ENCODE measurements at places on chromosomes 2 and 18.

GRCh38 chr2:38033646-38034045 is 42.3 kb downstream of the CYP1B1 start:
- DNase-seq, result no peak

GRCh38 chr18:54877076-54877475 is 48.8 kb downstream of the RAB27B start:
- DNase-seq, result no peak

GRCh38 chr2:160268151-160268781 is 68.2 kb upstream of the ITGB6 start:
- DNase-seq, result no peak

DNA sequence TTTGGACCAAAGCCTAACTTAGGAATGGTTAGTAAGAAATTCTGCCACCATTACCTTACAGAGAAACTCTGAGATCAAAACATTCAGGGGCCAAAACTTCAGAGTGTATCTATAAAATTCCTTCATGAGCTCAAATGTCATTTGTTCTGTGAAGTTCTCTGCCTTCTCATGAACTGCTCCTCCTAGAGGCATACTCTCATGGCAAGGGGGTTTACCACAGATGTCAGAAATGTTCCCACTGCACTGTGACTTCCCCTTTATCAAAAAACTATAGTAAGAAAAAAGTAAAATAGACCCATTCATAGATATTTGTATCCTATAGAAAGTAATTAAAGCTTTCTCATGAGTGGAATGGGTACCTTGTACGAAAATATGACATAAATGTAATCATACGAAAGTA is 68.5 kb downstream of the USP40 start:
- DNase-seq, result no peak

GRCh38 chr18:8348051-8348720 is 261.1 kb upstream of the RAB12 start:
- no peak for DNase-seq

DNA sequence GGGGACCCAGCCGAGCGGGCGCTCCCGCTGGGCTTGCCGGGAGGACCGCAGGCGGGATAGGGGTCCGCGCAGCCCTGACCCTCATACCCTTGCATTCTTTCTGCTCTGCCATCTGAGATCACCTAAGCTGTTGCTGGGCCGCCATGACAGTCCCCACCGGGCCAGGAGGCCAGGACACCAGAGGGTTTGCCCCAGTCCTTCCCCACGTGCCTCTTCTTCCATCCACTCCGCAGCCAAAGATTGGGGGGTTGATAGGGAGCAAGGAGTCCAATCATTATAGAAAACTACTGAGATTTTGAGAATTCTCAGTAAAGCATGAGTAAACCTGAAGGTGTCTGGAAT is 453 bp upstream of the GRB14 start:
- no peak for DNase-seq

DNA sequence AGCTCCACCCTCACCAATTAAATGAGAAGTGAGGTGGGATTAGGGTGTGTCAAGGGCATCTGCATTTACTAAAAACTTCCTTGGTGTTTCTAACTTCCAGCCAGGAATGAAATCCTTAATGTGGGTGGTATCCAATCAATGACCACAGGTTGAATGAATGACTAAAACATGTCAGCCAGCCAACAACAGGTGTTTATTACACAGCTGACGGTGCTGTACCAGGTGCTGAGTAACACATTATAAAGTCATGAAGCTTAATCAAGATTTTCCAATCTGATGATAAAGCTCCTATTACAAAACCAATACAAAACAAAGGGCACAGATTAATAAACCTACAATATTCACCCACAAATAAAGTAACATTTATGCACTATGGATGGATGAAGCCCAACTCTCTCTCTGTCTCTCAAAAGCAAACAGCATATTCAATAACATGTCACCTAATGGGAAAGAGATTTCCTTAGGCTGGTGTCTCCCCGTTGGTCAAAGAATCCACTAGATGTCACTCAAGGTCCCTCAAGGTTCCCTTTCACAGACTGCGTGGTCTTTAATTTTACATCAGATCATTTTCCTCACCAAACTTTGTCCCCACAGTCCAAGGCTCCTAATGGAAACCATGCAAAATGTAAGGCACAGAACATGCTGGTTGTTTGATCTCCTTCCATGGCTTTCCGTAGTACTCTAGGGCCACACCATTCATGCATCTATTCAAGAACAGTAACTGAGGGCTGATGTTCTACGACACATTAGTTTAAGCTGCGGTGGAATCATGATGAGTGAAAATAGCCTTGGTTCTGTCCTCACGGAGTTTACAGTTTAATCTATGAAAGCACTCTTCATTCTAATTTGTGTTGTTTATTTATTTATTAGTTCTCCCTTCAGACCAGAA is 6.4 kb upstream of the PTPN4 start:
- DNase-seq, result no peak

- DNase-seq, result no peak
Observed at GRCh38 chr2:136638193-136638592, 127.2 kb upstream of the THSD7B start.

All from D721Med (cell line).